NCI-H1694 (cell line): ENCODE measurements at places on chromosomes 1 and 21.

DNA sequence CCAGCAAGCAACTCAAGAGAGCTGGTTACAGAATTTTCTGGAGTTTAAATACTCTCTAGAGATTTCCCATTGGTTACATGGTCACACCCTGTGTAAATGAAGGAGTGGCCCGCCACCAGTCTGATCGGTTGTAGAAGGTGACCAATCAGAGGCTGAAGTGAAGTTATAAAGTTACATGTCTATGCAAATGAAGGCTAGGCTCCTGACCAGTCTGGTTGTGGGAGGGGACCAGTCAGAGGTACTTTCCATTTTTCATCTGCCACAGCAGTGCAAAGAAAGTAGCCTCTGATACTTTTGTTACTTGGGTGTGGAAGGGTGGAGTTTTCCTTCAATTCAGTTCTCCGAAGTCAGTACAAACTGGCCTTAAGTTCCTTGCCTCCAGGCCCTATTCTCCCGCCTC, 273.7 kb downstream of the BARHL2 start:
- DNase-seq: no peak

GRCh38 chr1:206551986-206552326, 44.6 kb downstream of the RASSF5 start:
- no peak for DNase-seq

- DNase-seq: no peak
These were observed 639 bp downstream of the IL20 start for GRCh38 chr1:206866062-206866461.

- DNase-seq: no peak
These were observed 24.6 kb downstream of the NTPCR start for GRCh38 chr1:232974971-232975370.

GRCh38 chr1:24970926-24971875, 41.1 kb upstream of the RUNX3 start:
- no peak for DNase-seq

- no peak for DNase-seq
These were observed 29.8 kb upstream of the NCAM2 start for GRCh38 chr21:20968391-20968790.

DNA sequence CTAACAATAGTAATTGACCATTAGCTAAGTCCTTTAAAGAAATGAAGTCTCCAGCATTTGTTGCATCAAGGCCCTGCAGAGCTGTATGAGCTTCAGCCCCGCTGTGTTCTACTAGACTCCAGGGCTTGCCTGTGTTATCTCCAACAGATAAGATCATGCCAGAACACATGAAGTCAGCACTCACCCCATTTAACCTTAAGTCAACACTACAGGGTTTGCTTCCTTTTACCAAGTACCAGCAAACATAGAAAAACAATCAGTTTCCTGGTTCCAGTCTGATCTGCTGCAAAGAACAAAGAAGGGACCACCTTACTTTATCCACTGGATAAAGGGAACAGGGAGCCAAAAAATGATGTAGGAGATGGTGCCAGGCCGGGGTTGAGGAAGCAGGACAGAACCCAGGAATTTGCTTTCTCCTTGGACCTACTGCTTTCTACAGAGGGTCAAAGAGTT, 41.3 kb upstream of the ENAH start:
- DNase-seq: no peak

DNA sequence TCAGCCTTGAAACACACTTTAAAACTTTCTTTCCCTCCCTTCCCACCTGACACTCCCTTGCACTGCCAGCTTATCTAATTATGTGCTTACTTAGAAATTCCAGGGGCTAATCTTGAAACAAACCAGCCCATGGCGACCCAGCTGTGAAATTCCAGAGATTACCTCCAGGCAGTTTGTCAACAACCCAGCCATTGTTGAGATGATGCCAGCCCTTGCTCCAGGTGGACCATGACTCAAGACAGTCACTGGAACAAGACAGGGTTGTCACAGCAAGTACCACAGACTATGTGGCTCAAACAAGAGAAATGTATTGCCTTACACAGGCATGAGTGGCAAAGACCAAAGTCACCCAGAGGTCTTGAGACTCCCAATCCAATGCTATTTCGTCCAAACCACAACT, 7.9 kb downstream of the FYB2 start:
- DNase-seq: no peak

GRCh38 chr21:46413365-46413696, 45.4 kb upstream of the DIP2A start:
- no peak for DNase-seq

DNA sequence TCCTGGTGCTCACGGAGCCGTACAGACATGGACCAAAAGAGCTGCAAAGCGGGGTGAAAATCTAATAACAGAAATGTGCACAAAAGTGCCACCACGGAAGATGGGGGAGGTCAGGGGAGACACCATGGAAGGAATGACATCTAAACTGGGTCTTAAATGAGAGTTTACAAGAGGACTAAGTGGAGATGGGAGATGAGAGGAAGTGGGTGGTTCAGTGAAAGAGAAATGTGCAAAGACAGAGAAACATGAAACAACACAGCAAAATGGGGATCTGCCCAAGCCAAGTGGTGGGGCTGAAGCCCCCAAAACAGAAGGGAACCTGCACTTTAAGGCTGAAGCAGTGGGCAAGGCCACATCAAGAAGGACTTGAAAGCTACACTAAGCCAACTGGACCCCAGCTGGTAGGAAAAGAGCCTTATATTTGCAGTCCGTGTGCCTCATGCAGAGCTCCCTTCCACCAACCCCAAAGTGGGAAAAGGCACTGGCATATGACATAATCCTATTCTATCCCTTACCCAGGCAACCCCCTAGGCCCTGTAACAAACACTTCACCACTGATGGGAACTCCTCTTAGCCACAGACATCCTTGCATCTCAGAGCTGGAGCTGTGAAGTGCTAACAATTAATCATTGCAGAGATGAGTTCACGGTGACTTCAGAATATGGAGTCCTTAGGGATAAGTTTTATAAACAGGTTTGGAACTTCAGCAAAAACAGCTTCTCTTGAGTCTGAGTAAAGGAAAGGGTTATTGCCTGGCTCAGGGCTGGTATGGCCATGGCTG, 198.6 kb upstream of the EDN2 start:
- DNase-seq: no peak
